Activated CD8-positive, alpha-beta T cell treated with anti-CD3 and anti-CD28 coated beads, Interleukin-2, amount 10 ng/mL, durations not matched to agents 7 days and 5 days (primary cell): ENCODE measurements at places on chromosomes 13 and 19.
A peak's percentile ranks its signal among the peaks of the same experiment; 100 is the strongest.

GRCh38 chr19:22446605-22447004 is 24.5 kb upstream of the ZNF98 start:
- H3K4me1 ChIP-seq, result no peaks in the 10 kb centered on the region
- DNase-seq, result no peak
- H3K36me3 ChIP-seq, result peaks cover 4% of the 10 kb centered on the region
- no peak overlapping the region for H3K4me3 ChIP-seq

DNA sequence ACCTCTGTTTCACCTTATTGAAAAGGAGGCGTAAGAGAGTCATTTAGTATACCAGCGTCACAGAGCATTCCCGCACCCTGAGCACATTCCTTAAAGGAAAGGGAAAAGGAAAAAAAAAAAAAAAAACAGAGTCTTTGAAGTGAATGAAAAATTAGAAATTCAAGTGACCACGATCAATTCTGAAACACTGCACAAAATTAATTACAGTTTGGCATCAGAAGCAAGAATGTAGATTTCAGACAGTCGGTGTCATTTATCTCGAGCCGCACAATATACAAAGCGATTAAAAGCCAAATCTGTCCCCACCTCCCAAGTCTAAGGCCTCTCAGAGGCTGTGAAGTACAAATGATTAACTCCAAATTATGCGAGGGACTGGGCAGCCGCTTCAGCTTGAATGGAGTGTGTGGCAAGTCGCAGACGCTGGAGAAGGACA is 173.7 kb upstream of the ZNF507 start:
- H3K36me3 ChIP-seq, result no peaks in the 10 kb centered on the region
- H3K4me1 ChIP-seq, result no peaks in the 10 kb centered on the region
- H3K4me3 ChIP-seq, result no peak overlapping the region
- no peak overlapping the region for H3K27ac ChIP-seq
- DNase-seq, result no peak

DNA sequence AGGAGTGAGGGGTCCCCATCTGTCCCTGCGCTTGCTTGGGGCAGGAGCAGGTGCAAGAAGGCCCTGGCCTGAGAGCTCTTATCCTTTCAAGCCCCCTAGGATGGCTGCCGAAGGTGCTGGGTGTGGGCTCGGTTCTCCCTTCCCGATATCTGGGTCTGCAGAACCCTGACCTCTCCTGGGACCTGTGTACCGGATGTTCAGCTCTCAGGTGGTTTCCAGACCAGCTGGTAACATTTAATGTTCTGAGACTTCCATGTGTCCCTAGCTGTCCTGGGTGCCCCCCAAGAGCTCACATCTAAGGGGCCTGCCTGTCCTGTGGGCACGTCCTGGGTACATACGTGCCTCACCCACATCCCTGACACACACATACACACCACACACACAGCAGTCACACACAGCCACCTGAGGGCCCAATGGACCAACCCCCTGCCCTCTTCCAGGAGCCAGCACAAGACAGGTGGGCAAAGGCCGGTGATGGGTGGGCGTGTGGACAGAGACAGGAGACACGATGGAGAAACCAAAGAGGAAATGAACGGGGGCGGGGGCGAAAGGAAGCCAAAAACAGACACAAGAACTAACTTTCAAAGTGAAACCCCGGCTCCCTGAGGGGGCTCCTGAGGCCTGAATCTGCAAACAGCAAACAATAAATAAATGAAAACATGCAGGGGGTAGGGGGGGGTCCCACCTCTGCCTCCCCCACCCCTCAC is 124.3 kb downstream of the PTPRS start:
- peak overlapping the region; percentile 64 for H3K27ac ChIP-seq
- DNase-seq, result no peak
- no peaks in the 10 kb centered on the region for H3K4me1 ChIP-seq
- H3K4me3 ChIP-seq, result no peak overlapping the region

DNA sequence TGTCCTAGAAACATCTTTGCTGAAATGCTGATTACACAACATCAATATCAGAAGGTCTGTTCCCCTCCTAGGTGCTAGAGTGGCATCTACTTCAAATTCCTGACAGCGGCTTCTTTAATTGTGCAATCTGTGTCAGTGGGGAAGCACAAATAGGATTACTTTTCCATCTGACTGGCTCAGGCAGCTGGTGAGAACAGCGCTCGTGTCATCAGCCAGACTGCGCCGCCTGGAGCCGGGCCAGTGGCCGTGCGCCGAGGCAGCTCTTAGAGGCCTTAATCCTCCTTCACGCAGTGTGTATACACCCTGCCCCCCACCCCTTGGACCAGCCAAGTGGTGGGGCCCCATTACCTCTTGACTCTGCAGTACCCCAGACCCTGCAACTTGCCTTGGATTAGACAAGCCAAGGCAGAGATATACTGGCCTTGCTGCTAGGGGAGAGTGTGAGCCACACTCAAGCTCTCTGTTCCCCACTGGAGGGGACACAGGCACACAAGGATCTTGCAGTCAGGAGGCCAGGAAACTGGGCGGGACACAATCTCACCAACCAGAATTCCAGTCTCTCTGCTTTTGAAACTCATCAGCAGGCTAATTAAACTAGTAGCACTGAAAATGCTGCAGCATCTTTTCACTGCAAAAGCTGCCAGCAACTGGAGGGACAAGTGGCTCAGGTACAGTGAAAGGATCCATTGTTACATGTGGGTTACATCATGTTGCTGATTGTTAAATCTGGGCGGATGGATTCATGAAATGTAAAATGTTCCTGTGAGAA is 48.9 kb upstream of the EPHX3 start:
- no peak overlapping the region for H3K27ac ChIP-seq
- H3K27me3 ChIP-seq, result no peaks in the 10 kb centered on the region
- DNase-seq, result no peak
- peaks cover 64% of the 10 kb centered on the region for H3K4me1 ChIP-seq
- H3K4me3 ChIP-seq, result no peak overlapping the region

- no peak for DNase-seq
- H3K36me3 ChIP-seq, result peaks cover 26% of the 10 kb centered on the region
- H3K4me3 ChIP-seq, result no peak overlapping the region
- H3K27me3 ChIP-seq, result no peaks in the 10 kb centered on the region
Measured at GRCh38 chr13:41224113-41225110, 30.0 kb upstream of the KBTBD7 start.

DNA sequence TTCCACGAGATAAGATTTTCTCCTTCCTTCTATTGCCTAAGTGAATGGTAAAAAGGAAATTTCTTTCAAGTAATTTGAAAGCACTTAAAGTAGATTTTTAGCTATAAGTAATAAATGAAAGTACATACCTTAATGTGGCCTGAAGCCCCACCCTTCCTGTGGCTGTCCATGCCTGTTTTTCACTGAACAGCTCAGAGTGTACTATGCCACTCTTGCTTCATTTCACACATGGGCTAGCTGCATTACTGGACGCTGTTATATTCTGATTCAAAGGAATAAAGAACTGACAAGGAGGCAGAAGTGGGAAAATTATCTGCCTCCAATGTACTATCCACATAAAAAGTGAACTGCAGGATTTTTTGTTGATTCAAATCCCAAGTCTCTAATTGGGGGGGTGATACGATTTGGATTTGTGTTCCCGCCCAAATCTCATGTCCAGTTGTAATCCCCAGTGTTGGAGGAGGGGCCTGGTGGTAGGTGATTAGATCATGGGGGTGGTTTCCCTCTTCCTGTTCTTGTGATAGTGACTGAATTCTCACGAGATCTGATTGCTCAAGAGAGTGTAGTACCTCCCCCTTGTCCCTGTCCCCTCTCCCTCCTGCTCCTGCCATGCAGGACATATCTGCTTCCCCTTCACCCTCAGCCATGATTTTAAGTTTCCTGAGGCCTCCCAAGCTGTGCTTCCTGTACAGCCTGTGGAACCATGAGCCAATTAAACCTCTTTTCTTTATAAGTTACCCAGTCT is 154.7 kb upstream of the SGCG start:
- no peak for DNase-seq
- H3K4me1 ChIP-seq, result peaks cover 2% of the 10 kb centered on the region
- no peak overlapping the region for H3K27ac ChIP-seq
- H3K27me3 ChIP-seq, result no peaks in the 10 kb centered on the region
- no peaks in the 10 kb centered on the region for H3K36me3 ChIP-seq

GRCh38 chr13:30871588-30872275 is 34.3 kb upstream of the MEDAG start:
- peaks cover 20% of the 10 kb centered on the region for H3K27me3 ChIP-seq
- no peak overlapping the region for H3K4me3 ChIP-seq
- no peaks in the 10 kb centered on the region for H3K36me3 ChIP-seq
- H3K4me1 ChIP-seq, result no peaks in the 10 kb centered on the region
- no peak overlapping the region for H3K27ac ChIP-seq
- no peak for DNase-seq

DNA sequence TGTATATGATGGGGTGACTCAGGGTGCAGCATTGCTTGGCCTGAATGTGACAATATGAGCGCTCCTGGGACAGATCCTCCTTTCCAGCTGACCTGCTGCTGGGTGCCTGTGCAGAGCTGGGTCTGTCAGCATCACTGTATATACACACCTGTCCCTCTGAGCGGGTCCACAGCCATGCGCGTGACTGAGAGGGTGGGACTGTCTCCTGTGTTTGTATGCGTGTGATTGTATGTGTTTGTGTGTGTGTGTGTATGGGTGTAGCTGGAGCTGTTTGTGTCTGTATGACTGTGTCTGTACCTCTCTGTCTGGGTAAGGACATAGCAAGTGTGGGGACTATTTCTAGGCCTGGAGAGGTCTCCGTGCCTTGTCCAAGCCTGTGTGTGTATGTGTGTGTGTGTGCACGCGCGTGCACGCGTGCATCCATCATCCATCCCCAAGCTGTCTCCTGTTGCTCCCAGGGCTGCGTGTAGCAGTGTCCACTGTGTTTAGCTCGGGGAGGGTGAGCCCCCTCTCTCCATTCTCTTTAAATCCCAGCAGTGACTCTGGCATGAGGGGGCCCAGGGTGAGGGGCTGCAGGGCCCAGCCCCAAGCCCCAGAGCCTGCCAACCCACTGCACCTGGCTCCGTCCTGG is 8.3 kb downstream of the IGLON5 start:
- H3K4me3 ChIP-seq, result no peak overlapping the region
- H3K36me3 ChIP-seq, result no peaks in the 10 kb centered on the region
- H3K27ac ChIP-seq, result no peak overlapping the region
- no peak for DNase-seq
- H3K4me1 ChIP-seq, result peaks cover 1% of the 10 kb centered on the region
- H3K27me3 ChIP-seq, result peaks cover 23% of the 10 kb centered on the region

DNA sequence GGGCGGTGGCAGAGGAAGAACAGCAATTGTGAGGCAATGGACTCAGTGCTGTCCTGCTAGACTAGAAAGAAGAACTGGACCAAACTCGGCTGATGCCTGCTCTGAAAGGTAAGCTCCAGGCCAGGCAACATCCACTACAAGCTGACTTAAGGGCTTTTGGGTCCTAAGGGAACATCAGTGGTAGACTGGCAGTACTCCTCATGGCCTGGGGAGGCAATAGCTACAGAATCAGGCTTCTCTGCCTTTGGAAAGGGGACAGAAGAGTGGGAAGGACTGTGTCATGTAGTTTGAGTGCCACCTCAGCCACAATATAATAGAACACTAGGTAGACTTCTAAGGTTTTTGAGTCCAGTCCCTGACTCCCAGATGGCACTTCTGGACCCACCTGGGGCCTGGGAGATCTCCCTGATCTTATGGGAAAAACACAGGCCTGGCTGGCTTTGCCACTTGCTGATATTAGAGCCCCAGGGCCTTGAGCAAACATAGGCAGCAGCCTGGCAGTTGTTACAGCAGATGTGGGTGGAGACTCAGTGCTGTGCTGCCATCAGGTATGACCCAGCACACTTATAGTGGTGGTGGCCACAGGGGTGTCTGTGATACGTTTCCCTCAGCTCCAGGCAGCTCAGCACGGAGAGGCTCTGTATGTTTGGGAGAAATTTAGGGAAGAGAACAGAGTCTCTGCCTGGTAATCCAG is 9.2 kb upstream of the CLC start:
- H3K36me3 ChIP-seq, result no peaks in the 10 kb centered on the region
- H3K27me3 ChIP-seq, result peaks cover 34% of the 10 kb centered on the region
- H3K4me3 ChIP-seq, result no peak overlapping the region
- H3K4me1 ChIP-seq, result no peaks in the 10 kb centered on the region
- DNase-seq, result no peak

DNA sequence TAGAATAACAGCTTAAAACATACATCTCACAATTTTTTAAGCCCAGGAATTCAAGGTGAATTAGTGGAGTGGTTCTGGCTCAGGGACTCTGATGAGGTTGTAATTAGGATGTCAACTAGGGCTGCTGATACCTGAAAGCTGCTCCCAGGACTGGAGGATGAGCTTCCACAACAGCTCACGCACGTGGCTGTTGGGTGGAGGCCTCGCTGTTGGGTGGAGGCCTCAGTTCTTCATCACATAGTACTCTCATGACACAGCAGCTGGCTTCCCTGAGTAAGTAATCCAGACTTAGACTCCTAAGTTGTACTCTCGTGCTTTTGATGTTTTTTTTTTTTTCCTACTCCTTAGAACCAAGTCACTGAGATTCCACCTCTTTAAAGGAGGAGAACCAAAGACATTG is 577.1 kb upstream of the PRR20A start:
- no peaks in the 10 kb centered on the region for H3K36me3 ChIP-seq
- no peaks in the 10 kb centered on the region for H3K27me3 ChIP-seq
- H3K4me1 ChIP-seq, result no peaks in the 10 kb centered on the region
- DNase-seq, result no peak
- no peak overlapping the region for H3K27ac ChIP-seq

- H3K4me3 ChIP-seq, result no peak overlapping the region
- DNase-seq, result no peak
- H3K36me3 ChIP-seq, result no peaks in the 10 kb centered on the region
- H3K27ac ChIP-seq, result no peak overlapping the region
- H3K4me1 ChIP-seq, result no peaks in the 10 kb centered on the region
- no peaks in the 10 kb centered on the region for H3K27me3 ChIP-seq
Measured at GRCh38 chr13:88285329-88285728, 614.2 kb downstream of the SLITRK5 start.

DNA sequence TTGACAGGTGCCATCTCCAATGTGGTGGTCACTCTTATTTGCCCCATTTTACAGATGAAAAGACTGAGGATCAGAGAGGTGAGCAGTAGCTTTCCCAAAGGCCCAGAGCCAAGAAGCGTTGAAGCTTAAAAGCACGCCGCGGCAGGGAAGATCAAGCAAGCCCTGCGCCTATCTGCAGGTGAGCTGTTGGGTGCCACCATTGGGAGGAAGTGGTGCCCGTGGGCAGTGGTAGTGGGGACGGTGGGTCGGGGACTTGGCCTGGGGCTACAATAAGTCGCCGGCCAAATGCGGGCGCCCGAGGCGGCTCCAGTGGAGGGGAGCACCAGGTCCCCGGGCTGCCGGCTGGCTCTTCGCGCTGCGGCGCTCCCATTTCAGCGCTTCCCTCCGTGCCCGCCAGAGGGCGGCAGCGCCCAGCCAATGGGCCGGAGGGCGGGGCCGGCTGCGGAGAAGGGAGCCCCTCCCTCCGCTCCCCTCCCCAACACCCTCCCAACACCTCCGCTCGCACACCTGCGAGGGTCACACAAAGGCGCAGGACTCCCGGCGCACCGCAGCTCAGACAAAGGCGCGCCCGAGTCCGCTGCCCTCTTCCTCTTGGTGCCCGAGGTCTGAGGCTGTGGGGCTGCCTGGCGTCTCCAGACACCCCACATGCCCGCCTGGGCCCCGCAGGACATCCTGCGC is 744 bp upstream of the POU2F2 start:
- H3K4me1 ChIP-seq, result peaks cover 65% of the 10 kb centered on the region
- H3K36me3 ChIP-seq, result no peaks in the 10 kb centered on the region
- peak overlapping the region; percentile 65 for H3K27ac ChIP-seq
- DNase-seq, result peak; percentile 82
- H3K4me3 ChIP-seq, result peak overlapping the region; percentile 86

DNA sequence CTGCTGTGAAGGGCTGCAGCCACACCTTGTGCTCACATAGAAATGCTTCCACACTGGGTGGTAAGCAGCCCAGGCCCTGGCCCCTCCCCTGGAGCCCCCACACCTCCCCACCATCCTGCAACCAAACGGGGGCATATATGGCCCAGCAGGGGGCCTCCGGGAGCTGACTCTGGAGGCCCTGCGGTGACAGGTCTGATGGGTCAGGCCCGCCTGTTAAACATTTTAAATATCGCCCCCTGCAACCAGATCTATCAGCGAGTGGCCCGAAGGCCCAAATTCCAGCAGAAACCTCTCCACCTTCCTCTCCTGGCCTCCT is 48.0 kb upstream of the KATNAL1 start:
- peaks cover 10% of the 10 kb centered on the region for H3K27me3 ChIP-seq
- DNase-seq, result peak; percentile 51
- peaks cover 19% of the 10 kb centered on the region for H3K36me3 ChIP-seq
